Activated CD8-positive, alpha-beta memory T cell treated with anti-CD3 and anti-CD28 coated beads for 1 hour (primary cell): ENCODE measurements at places on chromosomes 4 and X.

DNA sequence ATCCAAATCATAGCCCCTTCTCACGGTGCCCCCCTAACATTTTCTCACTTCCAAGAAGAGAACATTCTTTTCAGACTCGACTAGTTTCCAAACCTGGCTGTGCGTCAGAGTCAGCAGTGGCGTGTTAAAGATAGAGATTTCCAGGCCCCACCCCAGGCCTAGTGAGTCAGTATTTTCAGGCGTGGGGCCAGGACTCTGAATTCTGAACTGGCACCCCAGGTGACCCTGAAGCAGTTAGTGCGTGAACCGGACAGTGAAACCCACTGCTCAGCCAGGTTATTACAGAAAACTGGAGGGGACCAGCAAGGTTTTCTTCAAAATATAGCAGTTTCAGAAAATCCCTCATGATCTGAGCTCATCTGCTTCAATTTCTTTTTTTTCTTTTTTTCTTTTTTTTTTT is 35.0 kb upstream of the BCOR start:
- no peak for DNase-seq

DNA sequence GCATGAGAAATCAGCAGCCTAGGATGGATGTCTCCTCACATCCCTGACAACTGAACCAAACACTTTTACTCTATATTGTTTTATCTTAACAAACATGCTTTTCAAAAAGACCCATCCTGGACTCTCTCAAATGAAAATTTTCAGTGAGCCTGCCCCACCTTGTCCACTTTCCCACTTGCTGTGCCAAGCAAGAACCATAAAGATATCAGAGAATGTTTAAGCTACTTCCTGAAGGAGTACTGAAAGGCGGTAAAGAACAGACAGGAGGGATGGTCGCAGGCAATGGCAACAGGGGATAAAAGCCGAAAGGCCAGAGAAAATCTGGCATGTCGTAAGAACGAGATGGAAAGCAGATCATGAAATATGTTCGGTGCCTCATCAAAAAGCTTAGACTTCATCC is 10.5 kb downstream of the APBB2 start:
- no peak for DNase-seq

GRCh38 chr4:121968859-121969258 is 17.0 kb upstream of the TRPC3 start:
- DNase-seq = no peak

- no peak for DNase-seq
These were observed 144.1 kb downstream of the PACRGL start for GRCh38 chr4:20844311-20844710.

GRCh38 chrX:131802836-131803626 is 220.1 kb upstream of the STK26 start:
- no peak for DNase-seq

DNA sequence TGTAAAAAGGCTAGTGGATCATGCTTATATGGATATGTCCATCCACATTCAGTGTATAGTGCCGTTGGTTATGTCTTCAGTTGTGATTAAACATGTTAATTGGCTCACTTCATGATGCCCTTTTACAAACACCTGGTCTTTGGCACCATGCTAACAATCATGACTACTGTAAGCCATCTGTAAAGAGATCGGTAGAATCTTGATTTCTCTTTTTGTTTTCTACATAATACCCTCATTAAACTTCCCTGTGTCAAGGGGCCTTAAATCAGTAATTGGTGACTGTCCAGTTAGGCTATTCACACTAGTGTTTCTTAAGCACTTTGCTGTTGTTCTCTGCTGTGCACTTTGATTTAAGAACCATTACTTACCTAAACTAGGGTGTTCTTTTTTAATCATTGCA is 475.2 kb downstream of the RPA4 start:
- DNase-seq = no peak

GRCh38 chrX:97158269-97158668 is 274.6 kb downstream of the RPA4 start:
- DNase-seq = no peak

DNA sequence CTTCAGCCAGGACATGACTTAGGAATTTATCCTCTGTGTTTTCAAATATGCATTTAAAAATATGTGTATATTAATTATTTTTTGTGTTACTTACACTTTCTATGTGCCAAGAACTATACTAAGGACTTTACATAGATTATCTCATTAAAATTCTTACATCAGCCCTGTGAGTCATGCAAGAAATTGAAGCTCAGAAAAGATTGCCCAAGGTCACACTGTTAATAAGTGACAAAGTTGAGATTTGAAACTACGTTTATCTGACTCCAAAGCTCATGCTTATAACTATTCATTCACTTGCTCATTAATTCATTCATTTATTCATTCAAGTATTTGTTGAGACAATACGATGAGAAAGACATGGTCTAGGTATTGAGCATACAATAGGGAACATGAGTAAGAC is 62.9 kb upstream of the CHRDL1 start:
- DNase-seq = no peak
